ENCODE measurements at places on chromosomes 4 and X.

- no peak for DNase-seq
Observed at GRCh38 chr4:84167093-84167492, 332.0 kb downstream of the NKX6-1 start.

DNA sequence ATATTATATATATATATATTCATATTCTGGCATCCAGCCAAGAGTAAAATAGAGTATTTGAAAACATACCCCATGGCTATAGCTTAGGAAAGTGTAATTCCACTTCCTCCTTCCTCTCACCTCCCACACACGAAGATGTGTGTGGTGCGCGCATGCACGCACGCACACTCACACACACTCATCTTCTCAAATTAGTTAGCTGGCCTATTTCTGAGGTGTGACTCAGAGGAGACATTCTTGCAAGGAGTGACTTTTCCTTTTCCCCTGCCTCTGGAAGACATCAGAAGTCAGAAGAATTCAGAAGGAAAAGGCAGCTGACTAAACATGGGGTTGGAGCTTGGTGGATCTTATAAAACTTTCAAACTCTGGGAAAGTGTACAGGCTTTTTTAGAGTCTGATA, 8.8 kb downstream of the ENPEP start:
- peak; percentile 46 for DNase-seq

- peak; percentile 62 for DNase-seq
Observed at GRCh38 chrX:70168238-70169188, 8.8 kb upstream of the DGAT2L6 start.

GRCh38 chrX:145853181-145853580, 35.6 kb downstream of the SLITRK2 start:
- DNase-seq: no peak

- DNase-seq: peak; percentile 1
Observed at GRCh38 chrX:80216086-80216485, 201.5 kb downstream of the TBX22 start.

DNA sequence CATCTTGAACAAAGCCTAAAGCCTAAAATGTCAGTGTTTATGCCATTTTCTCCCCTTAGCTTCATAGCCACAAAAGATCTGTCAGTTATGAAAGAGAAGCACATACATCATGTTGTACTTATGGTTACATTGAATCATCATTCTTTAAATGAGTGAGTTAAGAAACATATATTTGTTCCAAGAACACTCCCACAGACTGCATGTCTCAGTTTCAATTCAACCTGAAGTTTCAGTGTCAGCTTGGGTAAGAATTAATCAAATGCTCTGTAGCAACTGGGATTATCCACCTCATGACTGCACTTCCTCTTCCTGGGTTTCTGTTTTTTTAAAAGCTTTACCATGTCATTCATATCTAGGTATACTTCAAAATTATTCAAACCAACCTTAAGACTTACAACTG, 3.9 kb upstream of the TMPRSS11B start:
- DNase-seq: no peak

GRCh38 chrX:80237072-80237471, 183.2 kb upstream of the TENT5D start:
- DNase-seq: no peak

DNA sequence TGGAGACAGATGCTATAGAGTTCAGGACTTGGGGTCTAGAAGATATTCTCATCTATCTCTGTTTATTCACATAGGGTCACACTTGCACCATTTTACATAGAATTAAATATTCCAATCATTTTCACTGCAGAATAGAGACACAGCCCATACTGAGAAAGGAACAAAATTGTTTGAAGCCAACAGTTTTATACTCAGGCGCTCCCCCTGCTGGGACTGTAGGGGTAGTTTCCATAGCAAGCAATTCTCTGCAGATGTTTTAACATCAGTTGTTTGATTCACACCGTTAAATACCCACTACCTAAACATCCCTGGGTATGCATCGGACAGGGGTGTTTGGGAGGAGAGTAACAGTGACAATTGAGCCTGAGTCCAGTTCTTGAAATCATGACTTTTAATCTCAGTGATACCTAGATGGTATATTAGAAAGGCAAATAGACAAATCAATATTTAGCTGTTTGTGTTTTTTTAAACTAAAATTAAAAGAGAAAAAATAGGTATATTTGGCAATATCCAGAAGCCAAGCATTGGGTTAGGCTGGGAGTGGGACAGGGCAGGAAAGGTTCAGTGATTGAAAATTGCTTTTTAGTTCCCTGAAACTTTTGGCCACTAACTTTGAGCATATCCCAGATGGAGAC, 33.8 kb downstream of the LONRF3 start:
- peak; percentile 0 for DNase-seq

- no peak for DNase-seq
Observed at GRCh38 chr4:33386764-33387163, 2666.6 kb downstream of the PCDH7 start.

DNA sequence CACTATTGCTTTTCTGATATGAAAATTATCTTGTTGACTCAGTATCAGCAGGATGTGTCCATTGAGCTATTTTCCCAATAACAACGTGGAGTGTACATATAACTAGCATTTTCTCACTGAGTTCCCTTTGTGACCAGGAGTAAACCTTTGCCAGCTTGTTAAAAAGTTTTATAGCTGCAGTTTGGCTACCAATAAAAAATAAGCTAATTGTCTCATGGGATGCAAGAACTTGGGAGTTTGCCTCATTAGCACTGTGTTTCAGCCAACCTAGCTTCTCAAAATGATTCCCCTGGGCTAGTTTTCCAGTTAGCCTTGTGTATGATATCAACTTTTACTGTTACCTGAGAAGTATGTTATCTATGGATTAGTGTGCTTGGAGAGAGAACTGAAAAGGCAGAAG, 24.9 kb upstream of the ANXA5 start:
- DNase-seq: no peak

- no peak for DNase-seq
Observed at GRCh38 chr4:102778720-102779119, 18.0 kb upstream of the MANBA start.

- DNase-seq: no peak
Observed at GRCh38 chrX:21225643-21226042, 148.6 kb upstream of the CNKSR2 start.

DNA sequence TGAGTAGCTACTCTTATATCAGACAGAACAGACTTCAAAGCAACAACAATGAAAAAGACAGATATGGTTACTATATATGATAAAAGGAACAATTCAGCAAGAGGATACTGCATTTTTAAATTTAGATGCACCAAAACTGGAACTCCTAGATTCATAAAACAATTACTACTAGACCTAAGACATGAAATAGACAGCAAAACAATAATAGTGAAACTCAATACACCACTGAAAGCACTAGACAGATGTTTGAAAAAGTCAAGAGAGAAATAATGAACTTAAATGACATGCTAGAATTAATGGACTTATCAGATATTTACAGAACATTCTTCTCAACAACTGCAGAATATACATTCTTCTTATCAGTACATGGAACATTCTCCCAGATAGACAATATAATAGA, 99.5 kb upstream of the ITM2A start:
- DNase-seq: no peak

GRCh38 chr4:186499467-186499866, 55.9 kb downstream of the MTNR1A start:
- DNase-seq: no peak

- DNase-seq: no peak
Observed at GRCh38 chrX:119189595-119189994, 46.5 kb upstream of the PGRMC1 start.

DNA sequence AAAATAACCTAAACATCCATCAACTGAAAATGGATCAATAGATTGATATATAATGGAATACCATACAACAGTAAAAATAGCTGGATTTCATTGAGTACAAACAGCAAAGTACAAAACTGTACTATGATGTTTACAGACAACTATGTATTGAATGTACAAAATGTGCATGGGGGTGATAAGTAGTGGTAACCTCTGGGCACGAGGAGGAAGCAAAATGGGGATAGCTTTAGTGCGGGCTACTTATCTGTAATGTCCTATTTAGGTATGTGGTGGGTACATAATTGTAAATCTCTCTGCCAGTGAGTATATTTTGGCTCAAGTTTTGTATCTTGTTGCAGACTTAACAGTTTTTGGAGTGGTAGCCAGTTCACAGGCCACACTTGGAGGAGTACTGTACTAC, 123.6 kb downstream of the STAG2 start:
- no peak for DNase-seq

GRCh38 chr4:996997-997374, 3.8 kb upstream of the SLC26A1 start:
- no peak for DNase-seq

GRCh38 chr4:115332078-115332477, 218.7 kb upstream of the NDST4 start:
- no peak for DNase-seq

GRCh38 chrX:154411981-154412340, 622 bp downstream of the TAFAZZIN start:
- peak; percentile 64 for DNase-seq

- no peak for DNase-seq
Observed at GRCh38 chr4:148327683-148328082, 114.5 kb downstream of the NR3C2 start.

GRCh38 chrX:649166-649565, 18.6 kb downstream of the SHOX start:
- DNase-seq: no peak

DNA sequence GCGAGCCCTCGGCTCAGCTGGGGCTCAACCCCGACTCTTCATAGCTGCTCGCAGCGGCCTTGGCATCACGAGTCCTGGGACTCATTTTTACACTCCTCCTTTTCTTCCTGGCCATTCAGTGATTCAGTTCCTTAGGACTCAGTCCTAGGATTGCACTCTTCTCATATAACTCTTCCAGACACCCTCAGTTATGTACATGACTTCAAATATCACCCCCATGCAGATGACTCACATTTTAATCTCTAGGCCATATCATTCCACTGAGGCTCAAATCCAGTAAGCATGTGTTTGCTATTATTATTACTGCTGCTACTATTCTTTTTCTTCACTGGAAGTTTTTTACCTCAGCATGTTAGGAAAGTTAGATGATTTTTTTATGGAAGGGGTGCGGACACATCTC, 14.4 kb downstream of the ITGB1BP2 start:
- DNase-seq: no peak

GRCh38 chrX:154481911-154482601, 3.0 kb upstream of the LAGE3 start:
- no peak for DNase-seq

DNA sequence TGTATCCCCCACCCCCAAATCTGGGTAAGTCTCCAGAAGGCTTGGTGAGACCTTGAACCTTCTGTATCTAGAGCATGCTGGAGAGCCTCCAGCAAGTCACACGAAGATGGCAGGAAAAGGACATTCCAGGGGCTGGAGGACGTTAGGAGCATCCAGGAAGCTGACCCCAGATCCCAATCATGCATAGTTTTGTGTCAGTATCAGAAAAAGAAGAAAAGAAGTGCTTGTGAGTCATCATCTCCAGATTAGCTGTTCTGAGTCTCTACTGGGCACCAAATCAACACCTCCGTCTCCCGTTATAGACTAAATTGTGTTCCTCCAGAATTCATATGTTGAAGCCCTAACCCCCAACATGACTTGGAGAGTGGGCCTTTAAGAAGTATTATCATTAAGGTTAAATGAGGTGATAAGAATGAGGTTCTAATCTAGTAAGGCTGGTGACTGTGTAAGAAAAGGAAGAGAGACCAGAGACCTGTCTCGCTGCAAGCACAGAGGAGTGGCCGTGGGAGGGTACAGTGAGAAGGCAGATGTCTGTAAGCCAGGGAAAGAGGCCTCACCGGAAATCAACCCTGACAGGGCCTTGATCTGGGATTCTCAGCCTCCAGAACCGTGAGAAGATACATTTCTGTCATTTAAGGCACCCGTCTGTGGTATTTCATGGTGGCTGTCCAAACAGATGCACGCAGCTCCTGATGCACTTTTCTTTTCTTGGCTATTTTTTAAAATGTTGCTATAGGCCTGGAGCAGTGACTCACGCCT, 38.1 kb upstream of the CLDN24 start:
- DNase-seq: peak; percentile 74

- DNase-seq: no peak
Observed at GRCh38 chrX:28802625-28803024, 215.4 kb downstream of the IL1RAPL1 start.

DNA sequence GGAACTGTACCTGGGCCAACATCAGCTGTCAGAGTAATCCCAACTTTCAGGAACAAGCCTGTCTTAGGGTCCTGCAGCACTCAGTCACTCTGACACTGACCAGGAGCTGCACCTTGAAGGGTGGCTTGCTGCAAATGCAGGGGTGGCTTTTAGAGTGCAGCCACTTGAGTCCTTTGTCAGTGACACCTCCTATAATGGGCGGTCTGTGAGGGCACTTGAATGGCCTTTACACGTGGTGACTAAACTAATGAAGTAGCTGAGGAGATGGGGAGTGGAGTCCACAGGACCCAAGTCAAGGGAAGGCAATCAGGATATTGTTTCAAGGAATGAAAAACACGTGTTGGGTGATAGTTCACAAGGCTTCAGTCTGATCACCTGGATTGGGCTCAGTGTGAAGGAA, 11.1 kb upstream of the LNX1 start:
- no peak for DNase-seq

- DNase-seq: peak; percentile 57
Observed at GRCh38 chrX:19017271-19017670, 33.4 kb upstream of the PHKA2 start.

DNA sequence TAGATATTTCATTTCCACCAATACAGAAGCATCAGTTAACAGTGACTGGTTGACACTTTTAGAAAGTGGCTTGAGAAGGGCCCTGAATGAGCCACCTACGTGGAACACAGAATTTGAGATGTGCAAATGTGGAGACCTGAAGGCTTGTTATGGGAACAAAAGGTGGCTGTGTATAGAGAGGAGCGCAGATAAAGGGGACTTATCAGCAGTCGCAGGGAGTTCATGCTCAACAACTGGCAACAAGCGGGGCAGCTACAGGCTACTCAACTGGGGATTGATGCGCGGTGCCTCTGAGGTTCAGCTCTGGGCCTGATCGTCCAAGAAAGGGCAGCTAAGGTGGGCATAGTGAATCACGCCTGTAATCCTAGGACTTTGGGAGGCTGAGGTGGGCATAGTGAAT, 3.4 kb upstream of the FAM3A start:
- no peak for DNase-seq

DNA sequence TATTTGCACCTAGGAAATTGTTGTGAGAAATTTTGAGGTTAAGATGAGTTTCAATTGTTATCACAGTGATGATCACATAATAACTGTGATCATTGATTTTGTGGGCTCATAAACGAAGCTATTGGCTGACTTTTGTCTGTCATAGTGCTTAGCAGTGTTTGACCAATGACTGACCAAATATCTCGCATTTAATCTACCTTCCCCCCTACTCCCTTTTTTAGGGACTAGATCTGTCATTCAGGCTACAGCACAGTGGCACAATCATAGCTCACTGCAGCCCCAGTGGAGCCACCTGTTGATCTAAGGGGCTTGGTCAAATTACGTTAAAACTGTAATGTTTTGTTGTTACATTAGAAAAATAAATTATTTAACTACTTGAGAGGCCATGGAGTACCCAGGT, 1.5 kb downstream of the FUNDC2 start:
- peak; percentile 6 for DNase-seq
